ENCODE measurements at places on chromosomes 4 and X. TPM values are rescaled to one million over a fixed set of nuclear protein-coding genes. Genes with fewer than 3 reads are reported as not detected.
A peak's percentile ranks its signal among the peaks of the same experiment; 100 is the strongest.

- no peak for DNase-seq
Observed at GRCh38 chr4:81635739-81636138, 164.0 kb upstream of the RASGEF1B start.

HS3ST1 gene
- total RNA-seq = not detected

RBM3 gene
- 52.7 TPM for total RNA-seq

GRCh38 chrX:13101441-13102139 is 57.2 kb upstream of the FAM9C start:
- DNase-seq = peak; percentile 91

MAGEC2 gene
- 0.17 TPM for total RNA-seq

GRCh38 chrX:574251-574650 is 56.3 kb upstream of the SHOX start:
- no peak for DNase-seq

FREM3 gene
- total RNA-seq = not detected

GRCh38 chr4:13984991-13985800 is 357.7 kb upstream of the BOD1L1 start:
- DNase-seq = peak; percentile 81

VGLL1 gene
- not detected for total RNA-seq

DNA sequence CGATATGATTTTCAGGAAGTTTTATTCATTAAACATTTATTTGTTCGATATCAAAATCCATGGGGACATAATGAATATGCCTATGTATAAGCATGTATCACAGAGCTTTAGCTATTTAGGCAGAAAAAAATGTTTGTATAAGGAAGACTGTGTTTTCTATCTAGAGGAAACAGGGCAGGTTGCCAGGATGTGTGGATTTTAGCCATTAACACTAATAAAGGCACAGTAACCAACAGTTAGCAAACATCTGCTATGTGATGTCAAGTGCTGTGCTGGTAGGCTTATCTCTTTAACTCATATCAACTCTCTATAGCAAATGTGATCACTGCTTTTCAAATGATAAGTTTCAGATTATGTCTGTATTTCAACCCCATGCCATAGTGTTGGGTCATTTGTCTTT is 708.9 kb upstream of the HS3ST1 start:
- DNase-seq = no peak

GRCh38 chrX:108033890-108034289 is 11.0 kb upstream of the VSIG1 start:
- no peak for DNase-seq

DNA sequence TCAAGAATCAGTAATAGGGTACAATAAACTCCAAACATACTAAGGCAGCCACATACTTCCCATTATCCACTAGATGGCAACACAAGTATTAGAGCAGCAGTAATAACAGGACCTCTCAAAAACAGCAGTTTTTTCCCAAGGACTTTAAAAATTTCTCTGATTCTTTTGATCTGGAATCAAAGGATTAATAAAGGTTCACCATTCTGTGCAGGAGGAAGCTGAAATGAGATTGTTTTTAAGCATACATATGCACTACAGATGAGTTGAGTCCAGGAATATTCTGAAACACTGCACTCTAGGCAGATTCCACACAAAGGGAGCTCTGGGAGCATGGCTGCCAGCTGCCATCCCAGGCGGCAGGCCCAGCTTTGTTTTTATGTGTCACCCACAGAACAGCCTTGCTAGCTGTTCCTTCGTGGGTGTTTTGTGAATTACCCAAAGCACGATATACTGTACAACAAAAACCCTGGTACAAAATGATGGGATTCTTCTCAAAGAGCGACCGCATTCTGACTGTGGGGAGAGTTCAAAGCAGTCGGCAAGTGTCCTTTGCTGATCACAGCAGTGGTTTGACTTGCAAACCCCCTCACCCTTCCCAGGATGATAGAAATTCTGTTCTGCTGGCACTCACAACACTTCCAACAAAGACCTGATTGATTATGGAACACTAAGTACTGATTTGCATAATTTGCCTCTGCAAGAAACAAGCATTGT is 61.0 kb downstream of the STX18 start:
- peak; percentile 43 for DNase-seq

DNA sequence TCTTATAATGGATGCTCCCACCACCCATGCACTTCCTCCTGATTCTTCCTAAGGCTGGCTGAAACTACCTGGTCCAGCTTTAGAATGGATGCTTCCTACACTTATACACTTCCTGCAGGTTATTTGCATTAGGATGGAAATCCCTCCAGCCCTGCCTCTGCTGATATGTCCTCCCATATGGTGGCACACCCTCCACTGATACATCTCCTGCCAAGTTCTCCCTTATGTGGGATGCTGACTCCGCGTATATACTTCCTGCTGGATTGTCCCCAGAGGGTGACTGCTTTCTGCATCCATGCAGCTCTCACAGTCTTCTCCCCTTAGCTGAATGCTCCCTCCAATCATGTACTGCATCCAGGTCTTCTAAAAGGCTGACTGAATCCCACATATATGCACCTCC is 254.6 kb upstream of the FAM47C start:
- DNase-seq = no peak

IL2 gene
- not detected for total RNA-seq

- DNase-seq = peak; percentile 99
Observed at GRCh38 chr4:138242076-138242833, at the start of gene SLC7A11. Gene SLC7A11 (minus strand): TSS chr4:138242349. CDS start chr4:138242069, 280 bp downstream.

SPANXD gene
- not detected for total RNA-seq

TLL1 gene
- 0.33 TPM for total RNA-seq

- peak; percentile 92 for DNase-seq
Observed at GRCh38 chr4:88623097-88623496, 30.8 kb downstream of the HERC3 start.

- no peak for DNase-seq
Observed at GRCh38 chr4:145769450-145770037, 89.6 kb downstream of the C4orf51 start.

- DNase-seq = no peak
Observed at GRCh38 chrX:120205816-120206753, 44.5 kb upstream of the ZBTB33 start.

DNA sequence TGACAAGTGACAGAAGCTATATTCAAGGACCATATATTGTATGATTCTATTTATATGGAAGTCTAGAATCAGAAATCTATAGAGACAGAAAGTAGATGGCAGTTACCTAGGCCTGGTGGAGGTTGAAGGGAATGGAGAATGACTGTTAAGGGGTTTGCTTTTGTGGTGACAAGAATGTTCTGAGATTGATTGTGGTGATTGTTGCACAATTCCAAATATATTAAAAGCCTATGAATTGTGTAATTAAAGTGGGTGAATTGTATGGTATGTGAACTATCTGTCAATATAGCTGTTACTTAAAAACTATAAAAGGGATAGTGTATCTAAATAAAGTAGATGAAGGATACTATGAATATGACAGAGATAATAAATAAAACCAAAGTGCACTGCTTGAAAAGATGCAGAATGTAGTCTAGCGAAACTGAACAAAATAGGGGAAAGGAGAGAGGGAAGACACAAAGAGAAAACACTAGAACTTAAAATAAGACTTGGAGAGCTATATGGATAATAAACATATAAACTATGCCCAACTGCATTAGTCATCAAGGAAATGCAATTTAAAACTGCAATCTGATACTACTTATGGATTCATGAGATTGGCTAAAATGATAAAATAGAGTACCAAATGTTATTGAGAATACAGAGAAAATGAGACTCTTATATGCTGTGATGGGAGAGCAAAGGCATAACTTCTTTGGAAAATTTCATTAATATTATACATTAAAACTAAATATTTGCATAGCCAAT is 82.1 kb upstream of the BANK1 start:
- DNase-seq = peak; percentile 14

DMD gene
- 4.1 TPM for total RNA-seq

DNA sequence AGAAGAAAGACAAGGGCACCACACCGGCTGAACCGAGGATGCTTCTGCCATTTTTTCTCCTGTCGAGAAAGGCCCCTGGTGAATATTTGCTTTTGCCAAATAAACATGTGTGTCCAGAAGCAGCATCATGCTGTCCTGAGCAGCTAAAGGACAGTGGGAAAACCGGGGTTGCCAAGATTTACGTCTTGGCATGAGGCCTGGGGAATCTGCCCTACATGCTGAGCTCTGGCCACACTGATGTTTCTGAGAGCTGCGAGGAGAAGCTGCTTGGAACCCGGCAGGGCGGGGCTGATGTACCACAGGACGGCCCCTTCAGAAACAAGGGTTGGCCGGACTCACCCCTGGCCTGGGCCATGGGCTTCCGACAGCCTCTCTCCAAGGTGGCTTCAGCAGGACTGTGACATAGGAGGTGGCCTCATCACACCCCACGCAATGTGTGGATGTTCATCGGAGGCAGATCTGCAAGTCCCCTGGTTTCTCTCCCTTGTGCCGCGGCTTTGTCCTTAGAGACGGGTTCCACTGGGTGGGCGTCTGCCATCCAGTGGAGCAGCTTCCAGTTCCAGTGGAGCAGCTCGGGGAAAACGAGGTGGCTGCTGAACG is 42.2 kb upstream of the SORCS2 start:
- no peak for DNase-seq

BEND2 gene
- not detected for total RNA-seq

DNA sequence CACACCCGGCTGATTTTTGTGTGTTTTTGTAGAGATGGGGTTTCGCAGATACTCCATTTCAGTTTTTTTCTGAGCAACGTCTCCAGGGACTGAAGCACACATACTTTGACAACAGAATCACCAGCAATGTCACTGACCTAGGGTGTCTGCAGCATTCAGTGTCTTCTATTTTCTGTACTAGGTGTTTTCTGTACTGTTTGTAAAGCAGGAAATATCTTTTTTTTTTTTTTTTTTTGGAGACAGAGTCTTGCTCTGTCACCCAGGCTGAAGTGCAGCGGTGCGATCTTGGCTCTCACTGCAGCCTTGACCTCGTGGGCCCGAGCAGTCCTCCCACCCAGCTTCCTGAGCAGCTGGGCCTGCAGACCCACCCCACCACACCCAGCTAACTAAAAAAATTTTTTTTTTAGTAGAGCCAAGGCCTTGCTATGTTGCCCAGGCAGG is 8.9 kb downstream of the ADD1 start:
- no peak for DNase-seq

GRCh38 chrX:153634832-153635231 is 12.2 kb upstream of the DUSP9 start:
- DNase-seq = no peak

DNA sequence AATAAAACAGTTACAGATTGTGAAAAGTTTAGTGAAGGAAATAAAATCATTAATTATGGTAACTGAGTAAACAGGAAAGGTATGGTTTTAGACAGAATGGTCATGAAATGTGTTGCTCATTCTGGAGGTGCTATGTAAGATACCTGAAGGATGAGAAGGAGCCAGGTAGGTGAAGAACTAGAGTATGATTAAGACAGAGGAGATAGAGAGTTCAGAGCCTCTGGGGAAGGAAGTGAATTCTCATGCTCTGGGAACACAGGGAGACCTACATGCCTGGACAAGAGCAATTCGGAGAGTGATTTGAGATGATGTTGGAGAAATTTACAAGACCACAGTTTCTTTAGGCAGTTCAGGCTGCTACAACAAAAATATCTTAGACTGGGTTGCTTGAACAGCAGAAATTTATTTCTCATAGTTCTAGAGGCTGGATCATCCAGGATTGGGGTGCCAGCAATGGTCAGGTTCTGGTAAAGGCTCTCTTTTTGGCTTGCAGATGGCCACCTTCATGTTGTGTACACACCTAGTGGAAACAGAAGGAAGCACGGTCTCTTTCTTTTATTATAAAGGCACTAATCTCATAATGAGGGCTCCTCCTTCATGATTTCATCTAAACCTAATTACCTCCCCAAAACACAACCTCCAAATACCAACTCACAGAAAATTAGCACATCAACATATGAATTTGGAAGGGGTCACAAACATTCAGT is 1416.1 kb downstream of the PCDH7 start:
- DNase-seq = no peak

DNA sequence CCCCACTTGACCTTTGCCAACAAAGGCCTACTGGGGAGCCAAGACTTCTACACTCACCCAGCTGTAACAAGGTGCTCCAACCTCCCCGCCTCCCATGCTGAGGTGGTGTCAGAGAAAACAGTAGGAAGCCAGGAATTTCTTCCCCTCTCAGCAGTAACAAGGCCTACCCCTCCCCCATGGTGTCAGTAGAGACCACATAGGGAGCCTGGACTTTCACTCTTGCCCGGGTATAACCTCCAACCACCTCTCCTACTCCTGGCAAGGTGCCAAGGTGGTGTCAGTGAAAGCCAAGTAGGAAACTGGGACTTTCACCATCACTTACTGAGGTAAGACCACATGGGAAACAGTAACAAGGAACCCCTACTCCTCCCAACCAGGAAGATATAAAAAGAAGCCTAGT is 93.1 kb downstream of the SLC16A2 start:
- DNase-seq = no peak

- DNase-seq = no peak
Observed at GRCh38 chrX:15344106-15344505, 8.8 kb upstream of the PIGA start.

PABPC4L gene
- total RNA-seq = 0.77 TPM

DNA sequence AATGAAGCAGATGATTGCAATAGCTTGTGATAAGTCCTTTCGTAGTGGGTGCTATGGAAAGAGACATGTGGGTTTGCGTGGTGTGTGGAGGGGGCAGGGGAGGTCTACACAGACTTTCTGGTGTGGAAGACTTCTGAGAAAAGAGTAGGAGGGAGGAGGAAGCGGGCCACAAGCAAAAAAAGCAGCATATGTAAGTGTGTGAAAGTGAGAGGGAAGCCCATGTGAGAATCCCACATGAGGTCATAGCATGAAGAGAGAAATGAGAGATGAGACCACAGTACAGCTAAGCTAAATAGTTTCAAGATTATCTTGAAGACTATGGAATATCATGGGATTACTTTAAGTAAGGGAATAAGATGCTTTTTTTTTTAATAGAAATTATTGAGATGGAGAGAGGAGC is 2039.9 kb upstream of the TENM3 start:
- no peak for DNase-seq

MAB21L2 gene
- total RNA-seq = not detected

GABRB1 gene
- not detected for total RNA-seq

TCEAL3 gene
- 21.6 TPM for total RNA-seq

DNA sequence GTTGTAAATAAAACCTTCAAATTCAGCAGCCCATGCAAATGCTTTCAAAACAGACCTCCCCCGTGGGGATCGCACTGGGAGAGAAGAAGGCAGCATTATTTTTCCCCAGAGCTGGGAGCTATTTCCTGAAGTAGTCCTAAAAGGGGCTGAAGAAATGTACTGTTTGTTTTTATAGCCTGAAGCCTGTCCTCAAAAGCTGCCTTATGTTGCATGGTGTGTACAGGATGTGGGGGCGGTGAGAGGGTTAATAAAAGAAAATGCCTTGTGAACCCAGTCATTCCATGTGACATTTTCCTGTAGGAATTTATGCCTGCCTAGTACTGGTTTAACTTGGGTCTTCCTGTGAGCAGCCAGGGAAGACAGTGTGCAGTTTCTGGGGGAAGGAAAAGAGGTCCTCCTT is 144.1 kb downstream of the SOWAHB start:
- DNase-seq = peak; percentile 97

GRCh38 chrX:47222751-47223350 is 4.4 kb downstream of the CDK16 start:
- DNase-seq = no peak

CTPS2 gene
- total RNA-seq = 10.0 TPM

SULT1B1 gene
- total RNA-seq = not detected
